CD8-positive, alpha-beta T cell (primary cell): ENCODE measurements at places on chromosomes 1 and 21. TPM values are rescaled to one million over a fixed set of nuclear protein-coding genes. Genes with fewer than 3 reads are reported as not detected.
A peak's percentile ranks its signal among the peaks of the same experiment; 100 is the strongest.

DNA sequence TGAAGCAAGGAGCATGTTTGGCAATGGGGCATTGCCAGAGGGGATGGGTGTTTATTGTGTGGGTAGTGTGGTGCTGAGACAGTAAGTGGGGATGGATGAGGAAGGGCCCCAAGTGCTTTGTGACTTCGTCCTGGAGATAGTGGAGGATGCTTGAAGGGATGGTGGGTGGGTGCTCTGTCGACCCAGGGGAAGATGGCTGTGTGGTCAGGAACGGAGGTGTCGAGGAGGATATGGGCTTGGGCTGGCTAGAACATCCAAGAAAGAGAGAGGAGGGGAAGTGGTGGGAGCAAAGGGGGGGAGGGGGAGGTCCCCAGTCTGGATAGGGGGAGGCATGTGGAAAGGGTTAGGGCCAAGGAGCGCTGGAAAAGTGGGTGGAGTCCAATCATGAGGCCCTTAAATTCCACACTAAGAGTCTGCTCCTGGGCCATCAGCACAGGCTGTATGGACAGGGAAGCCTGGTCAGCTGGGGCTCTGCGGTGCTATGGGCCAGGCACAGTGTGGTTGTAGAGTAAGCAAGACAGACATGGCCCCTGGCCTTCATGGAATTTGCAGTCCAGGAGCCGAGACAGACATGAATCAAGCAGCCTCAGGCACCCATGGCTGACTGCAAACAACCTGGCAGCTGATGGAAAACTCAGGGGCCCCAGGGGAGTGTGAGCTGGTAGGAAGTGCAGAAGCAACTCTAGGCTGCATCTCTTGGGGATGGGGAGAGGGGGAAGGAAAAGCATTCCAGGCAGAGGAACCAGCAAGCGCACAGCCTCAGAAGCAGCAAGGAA, 36.3 kb downstream of the EDN2 start:
- no peak for DNase-seq

- no peak for DNase-seq
These were observed 8.4 kb upstream of the NPHP4 start for GRCh38 chr1:6000444-6001288.

DNA sequence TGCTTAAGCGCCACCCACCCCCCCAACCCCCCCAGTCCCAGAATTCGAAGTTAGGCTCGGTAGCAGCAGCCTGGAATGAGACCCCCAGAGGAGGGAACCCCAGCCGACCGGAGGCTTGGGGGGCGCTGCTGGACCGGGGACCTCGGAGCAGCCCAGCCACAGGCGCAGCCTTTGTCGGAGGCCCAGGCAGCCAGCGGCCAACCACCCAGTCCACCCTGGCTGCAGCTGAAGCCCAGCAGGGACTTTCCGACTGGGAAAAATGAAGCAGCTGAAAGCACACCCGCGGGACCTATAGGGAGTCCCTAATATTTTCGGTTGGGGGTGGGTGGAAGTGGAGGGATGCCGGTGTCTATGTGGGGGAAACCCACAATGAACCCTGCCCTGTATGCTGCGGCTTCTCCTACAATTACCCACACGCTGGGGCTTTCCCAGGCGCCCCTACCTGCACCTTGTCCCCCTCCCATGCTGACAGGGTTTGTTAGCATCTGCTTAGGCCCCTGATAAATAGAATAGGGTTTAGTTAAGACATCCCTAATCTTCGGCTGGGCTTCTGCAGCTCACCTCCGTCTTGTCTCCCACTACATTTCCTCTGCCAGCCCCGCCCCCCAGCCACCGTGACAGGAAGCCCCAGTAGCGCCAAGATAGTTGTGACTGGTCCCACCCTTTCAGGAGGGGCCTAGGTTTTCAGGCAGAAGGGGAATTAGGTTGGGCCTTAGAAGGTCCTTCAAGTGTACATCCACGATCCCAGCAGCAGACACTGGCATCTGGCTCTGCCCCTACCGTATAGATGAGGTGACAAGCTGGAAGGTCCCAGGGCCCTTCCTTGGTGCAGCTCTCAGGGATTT, 838 bp downstream of the CCDC28B start:
- DNase-seq = peak; percentile 79

GRCh38 chr1:156319664-156320063, 18.4 kb downstream of the CCT3 start:
- DNase-seq = no peak

The TRIM58 gene
- not detected for total RNA-seq

GRCh38 chr1:89460325-89460724, 64.3 kb upstream of the LRRC8B start:
- no peak for DNase-seq

DNA sequence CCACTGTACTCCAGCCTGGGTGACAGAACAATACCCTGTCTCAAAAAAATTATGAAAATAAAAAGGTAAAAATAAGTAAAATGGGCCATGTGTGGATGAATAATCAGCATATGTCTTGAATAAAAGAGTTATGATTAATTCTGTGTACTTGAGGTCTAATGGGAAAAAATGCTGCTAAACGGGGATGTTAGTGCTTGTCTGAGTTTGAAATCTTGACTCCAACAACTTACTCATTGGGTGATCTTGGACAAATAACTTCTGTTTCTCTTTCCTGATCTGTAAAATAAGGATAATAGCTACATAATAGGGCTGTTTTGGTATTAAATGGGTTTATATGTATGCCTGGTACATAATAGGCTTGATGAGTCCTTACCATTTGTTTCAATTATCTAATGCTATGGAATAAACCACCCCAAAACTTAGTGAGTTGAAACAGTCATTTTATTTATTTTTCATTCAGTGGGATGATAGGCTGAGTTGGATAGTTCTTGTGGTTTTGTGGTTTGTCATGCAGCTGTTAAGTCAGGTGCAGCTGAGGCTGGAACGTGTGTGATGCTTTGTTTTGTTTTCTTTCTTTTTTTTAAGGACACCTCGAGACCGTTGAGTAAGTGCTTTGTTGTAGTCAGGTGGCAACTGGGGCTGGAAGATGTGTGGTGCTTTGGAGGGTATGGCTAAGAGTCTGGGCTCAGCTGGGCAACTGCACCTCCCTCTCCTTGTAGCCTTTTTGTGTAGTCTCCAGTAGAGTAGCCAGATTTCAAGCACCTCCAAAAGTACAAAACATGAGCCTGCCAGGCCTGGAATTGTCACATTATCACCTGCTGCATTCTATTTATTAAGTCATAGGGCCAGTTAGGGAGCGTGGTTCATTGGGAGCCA, 4.9 kb downstream of the MDM4 start:
- DNase-seq = peak; percentile 83

DNA sequence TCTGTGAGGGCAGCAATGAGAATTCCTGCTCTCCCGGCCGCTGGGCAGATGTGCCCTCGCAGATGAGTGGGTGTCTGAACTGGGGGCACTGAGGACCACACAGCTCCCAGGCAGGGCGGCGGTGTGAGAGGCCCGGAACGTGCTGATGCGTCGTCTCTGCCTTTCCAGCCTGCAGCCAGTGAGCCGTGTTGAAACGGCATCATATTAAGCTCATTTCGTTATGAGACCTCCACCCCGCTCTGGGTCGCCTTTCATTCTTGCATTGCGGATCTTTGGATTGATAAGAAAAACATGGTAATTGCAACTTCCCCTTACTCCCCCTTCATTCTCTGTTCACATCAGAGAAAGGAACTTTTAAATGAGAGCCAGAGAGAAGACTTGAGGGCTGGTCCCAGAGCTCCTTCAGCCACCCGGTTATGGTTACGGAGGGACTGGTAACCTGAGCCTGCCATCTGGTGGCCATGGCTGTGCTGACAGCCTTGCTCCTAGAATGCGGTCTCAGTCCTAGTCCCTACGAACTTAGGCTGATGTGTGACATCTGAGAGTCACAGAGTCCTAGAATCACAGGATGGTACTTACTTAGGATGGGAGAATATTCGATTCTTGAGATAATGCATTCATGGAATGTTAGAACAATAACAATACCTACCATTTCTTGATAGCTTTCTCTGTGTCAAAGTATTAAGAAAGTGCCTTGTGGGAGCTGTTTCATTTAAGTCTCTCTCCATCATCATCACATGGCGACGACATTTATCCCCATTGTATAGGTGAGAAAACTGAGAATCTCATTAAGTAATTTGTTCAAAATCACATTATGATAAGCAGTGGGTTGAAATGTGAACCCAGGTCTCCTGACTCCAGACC, 271.0 kb downstream of the TRABD2B start:
- DNase-seq = peak; percentile 44

- DNase-seq = no peak
These were observed 414.9 kb downstream of the SMYD3 start for GRCh38 chr1:246092136-246092535.

The XCL2 gene
- total RNA-seq = 18.9 TPM

DNA sequence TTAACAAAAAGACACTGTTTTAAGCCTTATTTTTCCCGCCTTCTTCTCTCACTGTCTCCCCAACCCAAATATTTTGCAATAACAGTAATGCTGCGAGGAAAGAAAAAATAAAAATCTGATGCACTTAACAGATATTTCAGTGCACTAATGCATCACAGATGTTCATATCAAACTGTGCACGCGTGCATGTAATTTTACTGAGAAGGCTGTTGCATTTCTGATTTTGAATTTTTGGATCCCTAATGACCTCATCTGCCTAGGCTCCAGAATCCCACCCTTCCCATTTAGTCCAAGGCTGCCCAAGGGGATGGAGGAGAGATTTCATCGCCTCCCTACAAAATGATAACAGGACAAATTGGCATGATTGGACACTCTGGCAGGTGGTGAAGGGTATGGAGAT, 5.5 kb downstream of the TRABD2B start:
- DNase-seq = no peak

DNA sequence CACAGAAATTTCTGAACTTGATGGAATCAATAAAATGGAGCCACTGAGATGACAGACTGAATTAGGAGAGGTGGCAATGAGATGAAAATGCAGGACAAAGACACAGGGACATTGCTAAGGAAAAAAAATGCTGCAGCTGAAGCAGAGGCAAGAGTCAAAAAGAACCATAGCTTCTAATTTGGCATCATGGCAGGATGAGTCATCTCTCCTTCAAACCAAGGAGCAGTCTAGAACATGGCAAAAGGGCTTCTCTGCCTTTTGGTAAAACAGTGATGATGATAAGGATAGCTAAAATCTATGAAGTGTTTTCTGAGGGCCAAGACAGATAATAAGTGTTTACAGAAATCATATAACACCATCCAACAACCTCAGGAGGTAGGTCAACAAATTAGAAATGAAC, 16.8 kb downstream of the SLC19A2 start:
- no peak for DNase-seq

DNA sequence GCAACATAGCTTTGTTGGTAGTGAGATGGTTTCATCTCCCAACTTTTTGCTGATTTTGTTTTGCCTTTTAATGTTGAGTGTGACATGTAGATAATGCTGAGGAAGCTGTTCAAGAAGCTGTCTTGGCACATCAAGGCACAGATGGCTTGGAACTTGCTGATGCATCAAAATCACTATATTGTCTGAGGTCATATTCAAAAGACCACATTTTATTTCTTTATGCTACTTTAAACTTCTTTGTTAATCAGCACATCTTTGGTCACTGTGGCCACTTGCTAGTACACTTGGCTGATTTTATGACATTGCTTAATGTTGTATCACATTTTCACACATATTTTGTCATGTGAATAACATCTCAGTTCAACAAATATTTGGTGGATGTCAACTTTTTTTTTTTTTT, 87.1 kb upstream of the BCL10 start:
- no peak for DNase-seq

The COL24A1 gene
- not detected for total RNA-seq

DNA sequence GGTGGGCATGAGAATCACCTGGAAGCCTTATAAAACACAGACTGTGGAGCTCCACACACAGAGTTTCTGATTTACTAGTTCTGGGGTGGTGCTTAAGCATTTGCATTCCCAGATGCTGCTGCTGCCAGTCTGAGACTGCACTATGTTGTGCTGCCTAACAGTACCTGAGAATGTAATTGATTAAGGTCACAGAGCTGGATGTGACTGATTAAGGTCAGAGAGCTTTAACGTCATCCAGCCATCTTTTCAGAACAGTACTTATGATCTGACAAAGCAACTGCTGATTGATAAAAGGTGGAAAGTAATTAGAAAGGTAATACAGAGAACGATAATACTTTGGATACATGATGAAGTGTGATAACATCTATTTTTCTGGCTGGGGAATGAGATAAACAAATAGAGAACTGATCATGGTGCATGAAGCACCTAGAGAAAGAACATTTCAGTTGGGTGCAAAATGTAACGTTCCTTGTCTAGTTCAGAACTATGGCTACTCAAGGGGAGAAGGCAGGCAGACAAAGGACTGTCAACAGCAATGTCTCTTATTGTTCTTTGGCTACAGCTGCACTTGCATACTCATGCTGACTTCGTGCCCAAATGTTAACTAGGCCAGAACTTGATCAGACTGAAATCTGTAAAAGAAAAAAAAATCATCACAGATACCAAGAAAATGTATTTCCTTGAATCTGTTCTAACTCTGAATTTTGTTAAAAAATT, 3.7 kb upstream of the UCK2 start:
- no peak for DNase-seq

The ERO1B gene
- 16.6 TPM for total RNA-seq
